GM13976 (cell line): ENCODE measurements at places on chromosomes 2 and 18.

- peak; percentile 30 for DNase-seq
Observed at GRCh38 chr18:70195852-70196434, 9.5 kb downstream of the RTTN start.

DNA sequence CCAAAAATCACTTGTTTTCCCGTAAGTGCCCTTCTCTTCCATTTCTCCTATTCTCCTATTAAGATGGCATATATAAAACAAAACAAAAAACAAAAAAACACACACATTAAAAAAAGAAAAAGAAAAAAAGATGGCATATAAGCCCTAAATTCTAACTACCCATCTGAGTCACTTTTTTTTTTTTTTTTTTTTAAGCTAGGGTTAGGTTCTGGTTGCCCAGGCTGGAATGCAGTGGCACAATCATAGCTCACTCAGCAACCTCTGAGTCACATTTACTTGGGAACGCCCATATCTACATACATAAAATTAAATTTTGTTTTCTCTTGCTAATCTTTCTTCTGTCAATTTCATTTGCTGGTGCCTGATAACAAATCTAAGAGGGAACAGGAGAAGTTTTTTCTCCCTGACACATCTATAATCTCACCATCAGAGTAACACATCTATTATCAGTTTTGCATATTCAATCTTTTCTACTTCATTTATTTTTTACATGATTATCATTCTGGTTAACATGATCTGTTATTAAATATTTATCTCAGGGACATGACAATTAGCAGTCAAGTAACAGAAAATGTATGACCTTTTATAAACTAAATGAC lies 52.1 kb downstream of the EEF1B2 start:
- DNase-seq = no peak

GRCh38 chr2:205776139-205776538 lies 93.8 kb downstream of the NRP2 start:
- DNase-seq = peak; percentile 70

- no peak for DNase-seq
Observed at GRCh38 chr18:3924455-3924854, 474.5 kb downstream of the TGIF1 start.

DNA sequence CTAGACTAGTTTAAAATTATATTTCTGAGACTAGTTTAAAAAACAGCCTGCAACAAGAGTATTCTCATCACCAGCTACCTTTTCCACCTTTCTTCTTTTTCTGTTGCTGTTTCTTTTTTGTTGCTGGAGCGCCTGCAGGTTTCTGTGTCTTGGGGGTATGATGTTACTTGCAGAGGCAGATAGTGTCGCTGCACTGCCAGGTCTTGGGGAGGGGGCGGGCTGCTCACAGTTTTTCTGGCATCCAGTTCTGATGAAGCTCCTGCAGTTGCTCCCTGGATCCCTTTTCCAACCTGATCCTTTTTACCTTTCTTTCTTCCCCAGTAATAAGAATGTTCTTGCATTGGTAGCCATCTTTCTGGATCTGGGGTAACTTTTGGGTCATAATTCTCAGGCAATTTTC lies 8.0 kb upstream of the C18orf32 start:
- no peak for DNase-seq

- DNase-seq = no peak
Observed at GRCh38 chr18:60686142-60686541, 313.6 kb upstream of the MC4R start.

GRCh38 chr2:203722411-203722810 lies 16.0 kb downstream of the CD28 start:
- no peak for DNase-seq

DNA sequence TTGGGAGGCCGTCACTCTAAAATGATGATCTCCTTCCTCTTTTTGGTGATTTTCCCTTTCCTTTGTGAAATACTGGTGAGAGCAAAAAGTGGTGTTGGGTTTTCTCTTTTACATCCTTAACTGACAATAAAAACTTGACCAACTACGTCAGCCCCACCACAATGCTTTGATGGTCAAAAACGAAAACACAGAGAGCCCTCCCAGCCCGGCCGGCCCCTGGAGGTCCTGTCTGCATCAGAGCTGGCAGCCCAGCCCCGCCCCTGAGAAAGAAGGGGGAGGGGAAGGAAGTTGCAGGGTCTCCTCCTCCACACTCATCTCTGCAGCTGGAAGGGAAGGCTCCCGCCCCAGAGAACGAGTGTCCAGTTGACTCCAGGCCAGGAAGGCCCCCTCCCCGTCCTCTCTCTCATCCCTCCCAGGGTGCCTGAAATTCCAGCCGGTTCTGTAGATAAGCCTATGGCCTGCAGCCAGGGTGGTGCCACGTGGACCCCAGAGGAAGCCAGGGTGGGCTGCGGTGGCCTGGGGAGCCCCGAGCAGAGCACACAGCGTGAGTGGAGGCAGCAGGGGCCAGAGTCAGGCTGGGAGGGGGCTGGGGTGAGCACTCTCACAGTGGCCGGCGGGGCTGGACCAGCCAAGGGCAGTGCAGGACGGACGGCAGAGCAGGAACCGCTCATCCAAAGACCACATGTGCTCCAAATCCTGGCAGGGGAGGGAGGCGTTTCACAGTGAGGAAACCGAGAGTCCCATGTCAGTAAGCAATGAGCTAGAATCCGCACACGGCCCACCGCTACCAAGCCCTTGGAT lies 19.8 kb downstream of the BIN1 start:
- peak; percentile 89 for DNase-seq

- no peak for DNase-seq
Observed at GRCh38 chr2:53286345-53286744, 481.3 kb upstream of the CHAC2 start.

DNA sequence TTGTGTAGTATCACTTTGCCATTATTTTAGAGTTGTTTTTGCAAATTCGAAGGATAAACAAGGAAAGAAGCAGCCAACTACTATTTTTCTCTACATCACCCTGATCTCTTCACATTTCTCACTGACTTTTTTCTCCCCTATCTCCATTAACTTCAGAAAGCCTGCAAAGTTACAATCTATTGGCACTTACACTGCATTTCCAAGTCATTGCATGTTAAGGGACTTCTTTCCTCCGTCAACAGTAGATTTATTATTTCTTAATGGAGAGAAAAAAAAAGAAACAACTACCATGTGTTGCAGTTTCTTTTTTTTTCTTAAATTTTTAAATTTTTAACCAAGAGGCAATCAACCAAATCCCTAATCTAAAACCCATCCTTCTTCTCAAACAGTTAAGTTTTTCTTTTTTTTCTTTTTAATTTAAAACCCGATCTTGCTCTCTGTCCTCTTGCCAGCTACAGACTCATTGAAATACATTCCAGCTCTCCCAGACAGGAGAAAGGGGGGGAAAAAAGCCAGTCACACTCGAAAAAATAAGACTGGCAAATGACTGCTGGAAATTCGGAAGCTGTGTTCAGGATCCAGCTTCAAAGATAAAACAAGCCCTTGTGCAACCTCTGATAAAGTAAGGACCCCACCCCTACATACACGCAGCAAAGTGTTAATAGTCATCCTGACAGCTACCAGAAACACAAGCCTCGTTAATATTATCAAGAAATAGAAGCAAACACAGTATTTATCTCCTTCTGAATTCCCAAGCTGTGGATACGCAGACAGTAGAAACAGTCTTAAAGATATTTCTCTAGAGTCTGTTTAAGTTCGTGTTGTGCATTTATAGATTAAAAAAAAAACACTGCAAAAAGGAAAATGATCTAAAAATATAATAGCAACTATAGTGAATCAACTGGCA lies 1.3 kb downstream of the LRRTM4 start:
- no peak for DNase-seq

- no peak for DNase-seq
Observed at GRCh38 chr2:157779794-157780193, 96.3 kb downstream of the ACVR1 start.

GRCh38 chr2:134360745-134361487 lies 107.0 kb downstream of the MGAT5 start:
- DNase-seq = no peak

DNA sequence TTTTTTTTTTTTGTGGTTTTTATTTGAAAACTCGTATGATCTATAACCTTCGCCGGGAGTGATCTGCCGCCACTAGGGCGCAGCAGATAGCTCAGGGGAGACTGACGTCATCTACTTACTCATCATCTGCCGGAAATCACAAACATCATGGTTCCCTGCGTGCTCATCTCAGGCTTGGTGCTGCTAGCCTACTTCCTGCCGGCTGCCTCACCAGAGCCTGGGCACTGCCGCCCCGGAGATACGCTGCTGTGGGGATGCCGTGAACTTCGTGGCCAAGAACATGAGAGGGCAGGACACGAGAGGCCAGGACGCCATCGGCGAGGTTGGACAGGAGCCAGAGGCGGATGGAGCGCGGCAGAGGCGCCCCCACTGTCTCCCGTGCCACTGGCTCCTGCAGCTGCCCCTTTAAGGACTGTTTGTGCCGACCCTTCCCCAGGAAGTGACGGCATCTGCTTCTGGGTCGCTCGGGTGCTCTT lies 68.8 kb downstream of the DOK6 start:
- DNase-seq = peak; percentile 23

- DNase-seq = no peak
Observed at GRCh38 chr18:47881752-47882455, 48.6 kb downstream of the SMAD2 start.

DNA sequence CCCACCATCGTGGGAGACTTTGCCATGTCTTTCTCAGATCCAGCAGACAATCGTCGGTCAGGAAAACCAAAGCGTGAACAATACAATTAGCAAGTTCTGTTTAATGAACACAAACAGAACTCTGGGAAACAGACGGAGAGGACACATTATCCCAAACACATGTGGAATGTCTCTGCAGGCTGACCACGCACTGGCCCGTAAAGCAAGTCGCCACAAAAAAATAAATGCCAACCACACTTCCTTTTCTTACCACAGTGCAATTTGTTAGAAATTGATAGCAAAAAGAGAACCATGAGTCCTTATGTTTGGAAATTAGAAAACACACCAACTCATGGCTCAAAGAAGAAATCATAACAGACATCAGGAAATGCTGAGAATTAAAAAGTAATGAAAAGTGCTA lies 210.9 kb downstream of the TWIST2 start:
- no peak for DNase-seq

GRCh38 chr18:7946734-7947377 lies 379.7 kb downstream of the PTPRM start:
- no peak for DNase-seq

DNA sequence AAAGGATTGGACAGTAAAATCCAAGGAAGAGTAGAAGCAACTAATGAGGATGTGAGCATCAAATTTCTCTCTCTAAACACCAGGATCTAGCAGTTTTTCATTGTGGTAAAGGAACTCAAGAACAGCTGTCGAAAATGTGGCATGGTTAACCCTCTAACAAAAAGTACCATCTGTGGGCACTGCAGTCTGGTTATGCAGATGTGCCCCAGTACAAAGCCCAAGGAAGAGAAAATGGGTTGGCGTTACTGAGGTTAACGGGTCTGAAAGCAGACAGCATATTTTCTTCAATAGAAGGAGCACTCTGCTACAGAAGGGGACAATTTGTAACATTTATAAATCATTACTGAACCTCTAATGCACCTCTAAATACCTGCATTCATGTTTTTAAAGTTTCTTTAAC lies 253.0 kb upstream of the HNRNPA3 start:
- no peak for DNase-seq

GRCh38 chr2:208101716-208102631 lies 22.4 kb downstream of the CRYGD start:
- no peak for DNase-seq

DNA sequence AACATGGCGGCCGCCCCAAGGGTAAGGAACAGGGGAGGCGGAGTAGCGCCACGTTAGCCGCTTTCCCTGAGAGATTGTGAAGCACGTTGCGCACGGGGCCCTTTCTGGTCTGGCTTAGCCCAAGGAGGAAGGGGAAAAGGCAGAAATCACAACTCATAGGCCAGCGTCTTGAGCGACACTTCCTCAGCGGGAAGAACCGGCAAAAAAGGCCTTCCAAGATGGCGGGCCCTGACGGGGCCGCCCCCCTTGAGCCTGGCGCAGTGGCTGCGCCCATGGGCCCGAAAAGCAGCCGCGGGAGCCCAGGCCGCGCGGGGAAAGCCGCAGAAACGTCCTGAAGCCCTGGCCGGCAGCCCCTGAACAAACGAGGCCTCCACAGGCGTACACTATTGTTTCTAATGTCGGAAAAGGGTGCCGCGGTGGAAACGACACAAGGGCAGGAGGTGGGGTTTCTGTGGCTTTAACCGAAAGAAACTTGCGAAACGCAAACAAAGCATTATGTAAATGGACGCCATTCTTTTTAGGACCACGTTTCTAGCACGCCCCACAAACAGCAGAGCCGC lies 919 bp upstream of the PCBP1 start:
- no peak for DNase-seq

DNA sequence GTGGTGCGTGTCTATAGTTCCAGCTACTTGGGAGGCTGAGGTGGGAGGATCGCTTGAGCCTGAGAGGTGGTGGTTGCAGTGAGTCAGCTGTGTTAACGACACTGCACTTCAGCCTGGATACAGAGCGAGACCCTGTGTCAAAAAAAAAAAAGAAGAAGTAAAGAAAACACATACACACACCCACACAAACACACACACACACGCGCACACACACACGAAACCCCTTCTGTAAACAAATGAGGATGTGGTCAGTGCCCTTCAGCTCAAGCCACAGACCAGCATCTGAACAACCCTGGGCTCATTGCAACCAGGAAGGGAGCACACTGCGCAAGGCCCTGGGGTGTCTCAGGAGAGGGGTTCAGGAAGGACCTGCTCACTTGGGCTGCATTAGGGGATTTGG lies 47.9 kb upstream of the KCNF1 start:
- peak; percentile 57 for DNase-seq

DNA sequence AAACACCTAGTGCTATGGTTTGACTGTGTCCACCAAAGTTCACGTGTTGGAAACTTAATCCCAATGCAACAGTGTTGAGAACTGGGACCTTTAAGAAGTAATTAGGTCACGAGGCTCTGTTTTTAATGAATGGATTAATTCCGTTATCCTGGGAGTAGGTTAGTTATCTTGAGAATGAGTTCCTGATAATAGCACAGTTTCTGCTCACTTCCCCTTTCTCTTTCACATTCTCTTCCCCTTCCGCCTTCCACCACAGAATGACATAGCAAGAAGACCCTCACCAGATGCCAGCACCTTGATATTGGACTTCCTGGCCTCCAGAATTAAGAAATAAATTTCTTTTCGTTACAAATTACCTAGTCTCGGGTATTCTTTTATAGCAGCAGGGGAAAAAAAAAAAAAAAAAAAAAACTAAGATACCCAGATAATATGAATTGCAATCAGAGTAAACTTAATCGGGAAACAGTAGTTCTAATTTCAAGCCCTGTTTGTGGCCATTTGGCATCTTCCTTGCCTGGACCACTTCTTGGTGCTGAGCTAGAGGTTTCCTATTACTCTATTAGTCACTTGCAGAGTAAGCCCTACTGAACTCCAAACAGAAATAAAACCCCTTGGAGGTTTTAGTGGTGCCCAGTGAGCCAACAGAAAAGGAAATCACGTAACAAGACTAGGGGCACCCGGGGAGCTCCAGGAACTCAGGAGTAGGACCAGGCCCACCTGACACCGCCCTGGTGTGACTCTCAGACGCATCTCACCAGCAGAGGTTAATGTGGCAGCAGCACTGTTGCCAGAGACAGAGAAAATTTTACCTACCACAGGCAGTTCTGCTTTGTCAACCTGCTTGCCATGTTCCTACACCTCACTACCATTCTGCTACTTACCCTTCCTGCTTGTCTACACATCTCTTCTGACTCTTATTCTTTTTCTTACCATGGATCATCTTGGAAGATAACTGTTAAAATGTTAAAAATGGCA lies 147.6 kb upstream of the CAB39 start:
- DNase-seq = no peak

- DNase-seq = no peak
Observed at GRCh38 chr2:160010361-160011145, 51.9 kb downstream of the PLA2R1 start.
